Renal pelvis (tissue), 12 donors: ENCODE measurements at places on chromosomes 1 and 21. TPM values are rescaled to one million over a fixed set of nuclear protein-coding genes. Genes with fewer than 3 reads are reported as not detected.

Gene CYP4A11
- polyA plus RNA-seq: 58.8 TPM

Gene CLEC20A
- 0.56 TPM for polyA plus RNA-seq

GRCh38 chr1:160427625-160428024 lies 27.3 kb downstream of the VANGL2 start:
- no peak for DNase-seq

- no peak for DNase-seq
Observed at GRCh38 chr1:221723018-221723847, 18.7 kb downstream of the DUSP10 start.

DNA sequence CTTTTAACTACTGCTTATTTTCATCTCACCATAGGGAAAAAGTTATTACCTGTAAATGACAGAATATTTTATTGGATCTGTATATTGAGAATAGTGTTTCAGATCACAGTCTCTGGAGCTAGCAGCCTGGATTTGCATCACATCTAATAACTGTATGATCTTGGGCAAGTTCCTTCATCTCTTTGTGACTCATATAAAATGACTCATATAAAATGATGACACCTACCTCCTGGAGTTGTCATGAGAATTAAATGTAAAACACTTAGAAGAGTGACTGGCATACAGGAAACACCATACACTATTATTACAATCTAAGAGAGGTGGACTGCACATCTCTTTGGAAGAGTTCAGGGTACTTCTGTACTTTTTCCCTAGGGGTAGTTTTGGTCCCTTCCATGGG lies 421.3 kb downstream of the NEGR1 start:
- DNase-seq: no peak
